ENCODE measurements at places on chromosomes 5 and 9.

GRCh38 chr5:143168171-143168741 lies 235.2 kb downstream of the NR3C1 start:
- no peak for DNase-seq

GRCh38 chr9:98248737-98249474 lies 6.5 kb downstream of the TBC1D2 start:
- no peak for DNase-seq

- no peak for DNase-seq
Observed at GRCh38 chr9:97904725-97905124, 17.6 kb downstream of the TRMO start.

GRCh38 chr9:130010151-130010988 lies 32.6 kb downstream of the FNBP1 start:
- DNase-seq: no peak

- no peak for DNase-seq
Observed at GRCh38 chr5:77960305-77960704, 184.2 kb upstream of the TBCA start.

GRCh38 chr9:35540315-35540714 lies 50.4 kb downstream of the RUSC2 start:
- DNase-seq: no peak

DNA sequence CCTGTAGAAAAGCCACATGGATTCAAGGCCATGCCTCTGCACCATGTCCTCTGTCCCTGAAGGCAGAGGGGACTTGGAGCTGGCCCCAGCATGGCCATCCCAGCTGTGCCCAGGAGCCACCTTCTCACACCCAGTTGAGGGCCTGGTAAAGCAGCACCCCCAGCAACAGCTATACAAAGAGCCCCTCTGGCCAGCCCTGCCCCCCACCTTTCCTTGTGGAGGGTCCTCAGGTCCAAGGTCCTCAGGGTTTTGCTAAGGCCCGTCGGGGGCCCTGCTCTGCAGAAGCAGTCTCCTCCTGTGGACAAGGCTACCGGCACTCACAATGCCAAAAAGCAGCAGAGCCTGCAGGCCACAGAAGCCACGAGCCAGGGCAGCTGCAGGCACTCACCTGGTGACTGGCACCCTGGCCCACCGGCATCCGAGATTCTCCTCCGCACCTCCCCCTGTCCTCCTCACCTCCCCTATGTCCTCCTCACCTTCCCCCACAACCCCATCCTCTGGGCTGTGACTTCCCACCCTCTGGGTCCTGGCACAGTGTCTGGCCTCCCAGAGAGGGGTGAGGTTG lies 39.9 kb upstream of the LPCAT1 start:
- no peak for DNase-seq

- no peak for DNase-seq
Observed at GRCh38 chr9:76465442-76466298, 6.7 kb downstream of the GCNT1 start.

- DNase-seq: no peak
Observed at GRCh38 chr5:140240987-140241706, 61.8 kb downstream of the PFDN1 start.

- DNase-seq: no peak
Observed at GRCh38 chr9:33458444-33458843, 11.1 kb upstream of the AQP3 start.

DNA sequence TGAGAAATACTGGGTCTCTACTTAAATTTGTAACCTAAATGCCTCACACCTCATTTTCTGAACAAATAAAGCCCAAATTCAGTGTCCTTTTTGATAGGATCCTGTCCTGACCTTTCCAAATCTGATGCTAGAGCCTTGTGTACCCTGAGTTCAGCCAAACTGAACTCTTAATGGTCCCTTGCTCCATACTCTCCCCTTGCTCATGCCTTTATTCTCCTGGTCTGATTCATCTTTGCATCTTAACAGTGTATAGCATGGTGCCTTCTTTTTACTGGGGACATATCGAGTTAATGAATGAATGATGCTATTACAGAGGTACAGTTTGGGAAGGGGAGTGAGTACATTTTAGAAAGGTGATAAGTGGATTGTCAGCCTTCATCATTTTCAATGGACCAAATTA lies 9.2 kb downstream of the NSD1 start:
- DNase-seq: no peak

GRCh38 chr5:148793261-148793660 lies 33.1 kb upstream of the ADRB2 start:
- DNase-seq: no peak

DNA sequence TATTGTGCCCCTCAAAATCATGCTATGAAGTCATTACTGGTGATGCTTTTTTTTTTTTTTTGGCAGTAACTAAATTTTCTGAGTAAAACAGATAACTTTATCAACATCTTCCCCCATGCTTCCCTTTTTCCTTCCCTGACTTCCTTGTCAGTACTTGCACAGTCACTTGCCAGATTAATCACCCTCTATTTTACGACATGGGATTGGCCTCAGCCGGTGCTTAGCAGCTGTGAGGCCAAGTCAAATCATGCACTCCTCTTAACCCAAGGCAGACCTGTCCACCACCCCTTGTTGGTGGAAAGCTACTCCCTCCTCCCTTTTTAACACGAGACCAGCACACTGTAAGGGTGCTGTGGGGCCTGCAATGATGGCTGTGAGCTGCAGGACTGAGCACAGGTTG lies 118.0 kb upstream of the OTULINL start:
- no peak for DNase-seq

- DNase-seq: no peak
Observed at GRCh38 chr5:173155912-173156311, 11.6 kb downstream of the BNIP1 start.

DNA sequence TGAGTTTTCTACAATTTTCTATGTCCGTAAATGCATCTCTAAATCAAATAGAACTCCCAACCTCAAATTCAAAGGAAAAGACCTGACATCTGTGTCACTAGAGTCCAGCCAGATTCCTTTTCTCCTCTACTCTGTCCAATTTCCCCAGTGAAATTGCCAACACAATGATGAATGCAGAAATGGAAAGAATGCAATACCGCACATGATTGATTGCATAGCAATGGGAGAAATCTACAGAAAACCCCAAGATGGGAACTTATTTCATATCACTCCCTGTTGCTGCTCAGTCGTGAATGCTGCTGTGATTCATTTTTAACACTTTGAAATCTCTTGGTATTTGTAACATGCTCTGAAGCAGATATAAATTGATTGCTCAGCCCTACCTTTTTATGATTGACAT lies 355.1 kb upstream of the TUSC1 start:
- DNase-seq: no peak

DNA sequence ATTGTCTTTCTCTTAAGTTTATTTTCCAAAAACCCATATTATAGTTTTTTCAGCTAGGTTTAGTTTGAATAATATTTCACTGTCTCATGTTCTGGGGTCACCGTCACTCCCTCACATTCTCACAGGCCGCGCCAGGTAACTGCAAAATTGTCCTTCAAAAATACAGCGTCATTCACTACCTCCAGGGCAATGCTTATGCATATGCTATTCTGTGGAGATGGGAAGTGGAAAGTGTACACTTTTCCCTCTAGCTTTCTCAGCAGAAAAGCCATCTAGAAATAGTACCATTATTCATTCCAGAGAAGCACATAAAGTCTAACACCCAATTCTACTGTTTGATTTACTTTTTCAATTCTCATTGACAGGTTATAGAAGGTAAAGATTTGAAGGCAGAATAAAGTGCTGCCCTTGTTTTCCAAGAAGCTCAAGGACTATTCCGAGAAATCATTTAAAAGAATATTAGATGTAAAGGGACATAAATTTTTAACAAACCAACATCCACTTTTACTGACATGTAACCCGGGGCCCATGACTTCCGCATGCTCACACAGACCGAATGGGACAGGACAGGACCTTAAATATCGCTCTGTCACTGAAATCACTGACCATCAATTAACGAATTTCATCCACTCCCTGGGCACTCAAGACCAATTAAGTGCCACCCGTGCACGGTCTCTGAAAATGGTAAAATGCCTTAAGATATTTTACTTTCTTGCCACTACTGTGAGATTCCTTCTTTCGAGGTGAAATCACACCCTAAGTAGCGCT lies 720 bp downstream of the NUDT12 start:
- DNase-seq: no peak

DNA sequence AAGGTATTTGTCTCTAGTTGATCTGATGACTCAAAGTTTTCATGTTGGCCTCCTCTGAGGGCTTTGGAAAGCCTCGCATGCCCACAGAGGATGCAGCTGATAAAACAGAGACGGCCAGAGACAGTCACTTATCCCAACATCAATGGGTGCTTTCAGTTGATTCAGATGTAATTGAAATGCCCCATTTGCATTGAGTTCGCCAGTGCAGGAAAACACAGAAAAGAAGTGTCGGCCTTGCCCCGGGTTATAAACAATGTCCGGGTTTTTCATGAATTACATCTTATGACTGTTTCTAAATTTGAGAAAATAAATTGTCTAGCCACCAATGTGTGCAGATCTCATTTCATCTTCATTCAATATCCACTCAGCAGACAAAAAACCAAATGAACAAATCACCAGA lies 42.2 kb upstream of the ICE1 start:
- no peak for DNase-seq

DNA sequence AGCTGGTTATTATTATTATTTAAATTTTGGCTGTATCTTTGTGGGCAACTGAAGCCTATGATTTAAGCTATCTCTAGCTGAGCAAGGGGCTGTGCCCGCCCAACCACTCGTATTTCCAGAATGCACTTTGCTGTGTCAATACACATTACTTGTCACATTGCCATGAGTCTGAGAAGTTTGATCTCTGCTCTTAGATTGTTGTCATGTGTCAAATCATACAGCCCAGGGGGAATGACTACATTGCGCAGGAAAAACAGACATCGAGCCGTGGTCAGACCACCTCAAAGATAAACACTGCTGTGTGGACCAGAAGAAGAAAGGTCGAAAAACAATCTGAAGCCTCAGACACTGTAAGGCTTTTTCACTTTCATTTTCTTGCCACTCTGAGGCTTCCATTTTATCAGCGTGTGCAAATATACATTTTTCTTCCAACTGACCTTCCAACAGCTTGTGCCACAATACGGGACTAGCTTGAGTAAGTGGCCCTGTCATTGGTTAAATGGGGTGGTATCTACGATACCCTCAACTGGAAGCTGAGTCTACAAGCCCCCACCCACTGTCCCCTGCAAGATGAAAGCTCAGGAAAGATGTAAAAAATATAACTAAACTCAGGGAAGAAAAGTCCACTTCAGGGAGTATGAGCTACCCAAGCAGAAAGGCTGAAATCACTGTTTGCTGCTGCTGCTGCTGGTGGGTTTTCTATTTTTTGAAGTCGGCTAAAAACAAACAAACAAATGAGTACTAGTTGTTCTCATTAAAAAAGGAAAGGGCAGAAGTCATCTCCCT lies 603.0 kb downstream of the BNC2 start:
- no peak for DNase-seq

GRCh38 chr5:115379622-115380344 lies 83.3 kb upstream of the CCDC112 start:
- DNase-seq: no peak

DNA sequence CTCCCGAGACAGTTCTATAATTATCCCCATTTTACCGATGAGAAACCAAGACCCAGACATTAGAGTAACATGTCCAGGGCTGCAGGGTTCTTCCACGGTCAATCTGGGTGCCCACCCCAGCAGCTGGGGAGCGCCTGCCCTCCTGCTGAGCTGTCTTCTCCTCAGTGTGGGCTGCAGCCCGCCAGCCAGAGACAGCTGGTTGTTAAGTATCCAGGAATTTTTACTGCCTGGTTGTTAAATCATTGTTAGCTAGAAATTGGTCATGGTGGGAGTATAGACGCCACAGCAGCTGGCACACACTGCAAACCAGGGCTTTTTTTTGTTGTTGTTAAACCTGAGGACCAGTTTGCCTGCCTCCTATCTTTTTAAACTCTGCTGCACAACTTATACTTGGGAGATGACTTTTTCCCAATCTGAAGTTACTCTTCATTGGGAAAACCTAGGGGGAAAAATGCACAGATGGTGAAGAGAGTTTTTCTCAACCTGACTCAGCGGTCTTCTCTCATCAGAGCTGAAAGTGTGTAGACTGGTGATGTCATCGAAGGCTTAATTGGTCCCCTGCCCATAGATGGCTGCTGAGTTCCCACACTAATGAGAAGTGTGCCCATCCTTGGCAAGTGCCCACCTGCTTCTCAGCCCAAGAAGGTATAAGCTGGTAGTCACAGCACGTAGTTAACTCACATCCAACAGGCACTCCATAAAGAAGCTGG lies 208.6 kb downstream of the DRD1 start:
- no peak for DNase-seq

DNA sequence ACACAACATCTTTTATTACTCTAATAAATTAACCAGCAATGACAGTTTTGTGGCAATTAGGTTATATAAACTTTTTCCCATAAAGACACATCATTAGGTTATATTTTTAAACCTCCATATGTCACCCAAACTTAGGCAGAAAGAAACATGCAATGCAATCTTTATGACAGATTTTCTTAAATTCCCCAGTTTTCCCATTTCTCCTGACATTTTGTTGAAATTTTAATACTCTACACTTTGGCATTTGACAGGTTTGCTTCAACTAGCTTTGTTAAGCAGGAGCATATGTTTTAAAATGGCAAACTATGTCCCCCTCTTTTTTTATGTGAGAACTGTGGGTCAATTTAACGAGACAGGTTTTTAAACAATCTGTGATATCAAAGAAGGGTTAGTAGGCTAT lies 155.5 kb downstream of the GABRB2 start:
- DNase-seq: no peak

GRCh38 chr5:178542455-178542854 lies 47.7 kb downstream of the COL23A1 start:
- DNase-seq: no peak

GRCh38 chr5:141493500-141494422 lies 4.9 kb downstream of the PCDHGC5 start:
- no peak for DNase-seq

GRCh38 chr5:111859533-111860270 lies 102.7 kb upstream of the NREP start:
- no peak for DNase-seq

DNA sequence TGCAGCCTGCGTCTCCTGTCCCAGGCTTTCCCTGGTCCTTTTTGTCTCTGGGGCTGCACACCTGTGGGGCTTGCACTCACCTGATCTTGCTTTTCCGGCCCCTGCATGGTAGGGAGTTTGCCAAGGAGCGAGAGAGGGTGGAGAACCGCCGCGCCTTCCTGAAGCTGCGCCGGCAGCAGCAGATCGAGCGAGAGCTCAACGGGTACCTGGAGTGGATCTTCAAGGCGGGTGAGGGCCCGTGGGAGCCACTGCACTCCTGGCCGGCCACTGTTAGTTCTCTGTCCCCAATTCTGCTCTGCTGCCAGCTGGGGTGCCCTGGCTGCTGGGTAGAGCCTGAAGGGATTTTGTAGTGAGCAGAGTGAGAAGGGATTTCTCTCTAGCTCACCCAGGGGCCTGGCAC lies 78.0 kb downstream of the CACNA1B start:
- no peak for DNase-seq

- no peak for DNase-seq
Observed at GRCh38 chr9:102483651-102484050, 511.5 kb upstream of the CYLC2 start.

Measured in NCI-H1436 (cell line).